ENCODE measurements at places on chromosomes 3 and 15.

DNA sequence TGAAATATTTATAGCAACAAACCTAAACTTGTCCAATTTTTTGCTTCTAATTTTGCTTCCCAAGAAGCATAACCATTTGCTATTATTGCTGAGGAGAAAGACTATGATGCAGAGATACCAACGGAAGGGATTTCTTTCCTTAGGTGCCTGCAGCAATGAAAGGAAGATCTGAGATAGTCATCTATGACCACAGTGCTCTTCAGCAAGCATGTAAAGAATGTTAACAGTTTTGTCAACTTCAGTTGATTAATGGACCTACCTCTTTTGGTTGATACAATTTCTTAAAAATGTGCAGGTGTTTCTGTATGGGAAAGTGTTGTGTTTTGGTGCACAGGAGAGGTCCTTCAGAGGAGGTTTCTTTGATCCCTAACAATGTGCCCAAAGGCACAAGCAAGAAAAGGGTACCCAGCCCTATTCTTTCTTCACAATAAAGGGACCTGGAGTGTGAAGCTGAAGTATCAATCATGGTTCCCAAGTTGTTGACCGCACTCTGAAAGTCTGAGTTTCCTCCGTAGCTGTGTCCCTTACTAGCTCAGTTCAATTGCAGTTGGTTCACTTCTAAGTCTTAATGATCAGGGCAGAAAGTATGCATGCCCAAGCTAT is 307.7 kb upstream of the KCNH8 start:
- DNase-seq: no peak

DNA sequence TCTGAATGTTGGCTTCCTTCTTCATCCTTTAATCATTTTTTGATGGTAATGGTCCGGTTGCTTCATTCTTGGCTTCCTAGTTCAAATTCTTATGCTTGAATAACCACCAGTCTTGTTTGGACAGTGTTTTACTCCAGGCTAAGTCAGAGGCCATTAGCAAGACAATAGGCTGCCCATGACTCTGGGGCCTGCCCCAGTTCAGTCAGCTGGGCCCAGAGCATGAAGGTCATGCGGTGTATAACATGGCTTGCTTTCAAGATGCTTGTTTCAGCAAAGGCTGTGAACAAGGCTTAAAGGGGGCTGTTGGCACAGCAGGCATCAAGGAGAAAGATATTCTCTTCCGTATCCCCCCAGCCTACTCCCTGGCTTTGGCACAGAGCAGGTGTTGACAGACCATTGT is 13.7 kb downstream of the TM4SF18 start:
- no peak for DNase-seq

GRCh38 chr3:42500091-42500490 is 2.4 kb upstream of the VIPR1 start:
- no peak for DNase-seq

GRCh38 chr3:173970281-173970680 is 572.7 kb downstream of the NLGN1 start:
- no peak for DNase-seq

- no peak for DNase-seq
These were observed 311.3 kb downstream of the SLC9A9 start for GRCh38 chr3:143536817-143537535.

DNA sequence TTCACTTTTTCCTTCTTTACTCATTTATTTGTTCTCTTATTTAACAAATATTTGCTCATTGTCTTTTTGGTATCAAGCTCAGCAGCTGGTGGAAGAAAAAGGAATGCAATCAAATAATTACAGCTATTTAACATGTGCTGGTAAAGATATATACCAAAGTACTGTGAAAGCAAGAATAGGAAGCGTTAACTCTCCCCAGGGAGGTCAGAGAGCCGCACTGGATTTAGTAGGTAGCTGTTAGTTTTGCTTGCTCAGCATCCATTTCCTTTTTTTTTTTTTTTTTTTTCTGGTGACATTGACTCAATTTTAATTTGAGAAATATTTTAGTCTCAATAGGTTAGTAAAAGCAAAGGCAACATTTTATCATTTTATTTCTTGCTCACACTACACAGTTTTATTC is 308.5 kb upstream of the MDFIC2 start:
- no peak for DNase-seq

GRCh38 chr15:65372787-65373067 is 5.1 kb downstream of the IGDCC3 start:
- no peak for DNase-seq

- DNase-seq: no peak
These were observed 82.0 kb downstream of the KY start for GRCh38 chr3:134568790-134569189.

- DNase-seq: no peak
These were observed 230 bp downstream of the SHF start for GRCh38 chr15:45187578-45187893.

- no peak for DNase-seq
These were observed 155.5 kb downstream of the GOLIM4 start for GRCh38 chr3:167940241-167940640.

DNA sequence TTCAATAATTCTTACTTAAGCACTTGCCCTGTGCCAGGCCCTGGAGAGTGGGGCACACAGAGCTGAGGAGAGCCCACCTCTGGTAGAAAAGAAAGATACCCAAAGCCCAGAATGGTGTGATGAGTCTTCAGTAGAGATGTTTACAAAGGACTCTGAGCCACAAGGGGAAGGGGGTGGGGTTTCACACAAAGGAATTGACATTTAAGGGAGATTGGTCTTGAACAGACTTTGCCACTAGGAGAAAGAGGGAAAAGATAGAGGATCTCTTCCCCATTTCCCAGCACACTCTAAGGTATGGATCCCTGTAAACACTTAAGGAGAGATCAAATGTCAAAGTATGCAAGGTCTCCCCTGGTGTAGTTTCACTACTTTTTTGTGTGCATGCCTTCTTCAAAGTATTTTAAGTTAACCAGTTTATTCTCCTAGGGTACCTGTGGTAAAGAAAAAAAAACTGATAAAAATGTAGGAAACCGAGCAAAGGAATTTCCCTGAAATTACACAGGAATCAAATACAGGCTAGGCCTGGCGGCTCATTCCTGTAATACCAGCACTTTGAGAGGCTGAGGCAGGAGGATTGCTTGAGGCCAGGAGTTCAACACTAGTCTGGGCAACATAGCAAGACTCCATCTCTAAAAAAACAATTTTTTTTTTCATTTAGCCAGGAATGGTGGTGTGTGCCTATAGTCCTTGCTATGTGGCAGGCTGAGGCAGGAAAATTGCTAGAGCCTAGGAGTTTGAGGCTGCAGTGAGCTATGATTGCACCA is 117.6 kb upstream of the SKOR1 start:
- DNase-seq: no peak

- DNase-seq: no peak
These were observed 43.9 kb downstream of the SRGAP3 start for GRCh38 chr3:9205345-9206143.

- no peak for DNase-seq
These were observed 3.8 kb downstream of the RBP2 start for GRCh38 chr3:139472380-139473010.

DNA sequence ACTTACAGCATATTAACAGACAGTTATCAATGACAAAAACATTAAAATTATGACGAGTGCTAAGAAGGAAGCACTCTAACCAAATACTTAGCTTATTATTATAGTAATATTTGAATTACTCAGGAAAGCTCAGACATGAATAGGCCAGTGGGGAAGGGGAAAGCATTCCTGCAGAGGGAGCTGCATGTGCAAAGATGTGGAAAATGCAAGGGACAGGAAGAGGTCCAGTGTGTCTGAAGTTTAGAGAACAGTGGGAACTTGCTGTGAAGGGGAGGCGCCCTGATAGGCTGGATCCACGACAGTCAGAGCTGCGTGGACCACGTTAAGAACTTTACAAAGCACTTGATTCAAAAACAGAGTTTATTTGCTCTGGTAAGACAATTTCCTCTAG is 1.2 kb upstream of the SPICE1 start:
- no peak for DNase-seq

DNA sequence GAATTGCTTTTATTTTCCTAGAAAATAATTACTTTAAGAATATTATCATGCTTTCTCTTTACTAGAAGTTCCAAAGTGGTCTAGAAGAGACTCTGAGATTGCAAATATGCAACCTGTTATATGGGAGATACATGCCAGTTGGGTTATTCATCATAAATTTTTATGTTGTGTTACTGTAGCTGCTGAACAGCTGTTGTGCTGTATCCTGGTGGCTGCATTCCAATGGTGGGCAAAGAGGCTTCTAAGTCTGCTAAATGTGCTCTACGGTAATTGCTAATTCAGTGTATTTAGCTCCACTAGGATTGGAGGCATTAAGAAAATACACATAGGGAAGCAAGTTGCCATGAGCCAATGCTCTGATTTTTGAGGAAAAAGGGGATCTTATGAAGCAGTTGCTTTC is 409.0 kb downstream of the TUSC7 start:
- no peak for DNase-seq

DNA sequence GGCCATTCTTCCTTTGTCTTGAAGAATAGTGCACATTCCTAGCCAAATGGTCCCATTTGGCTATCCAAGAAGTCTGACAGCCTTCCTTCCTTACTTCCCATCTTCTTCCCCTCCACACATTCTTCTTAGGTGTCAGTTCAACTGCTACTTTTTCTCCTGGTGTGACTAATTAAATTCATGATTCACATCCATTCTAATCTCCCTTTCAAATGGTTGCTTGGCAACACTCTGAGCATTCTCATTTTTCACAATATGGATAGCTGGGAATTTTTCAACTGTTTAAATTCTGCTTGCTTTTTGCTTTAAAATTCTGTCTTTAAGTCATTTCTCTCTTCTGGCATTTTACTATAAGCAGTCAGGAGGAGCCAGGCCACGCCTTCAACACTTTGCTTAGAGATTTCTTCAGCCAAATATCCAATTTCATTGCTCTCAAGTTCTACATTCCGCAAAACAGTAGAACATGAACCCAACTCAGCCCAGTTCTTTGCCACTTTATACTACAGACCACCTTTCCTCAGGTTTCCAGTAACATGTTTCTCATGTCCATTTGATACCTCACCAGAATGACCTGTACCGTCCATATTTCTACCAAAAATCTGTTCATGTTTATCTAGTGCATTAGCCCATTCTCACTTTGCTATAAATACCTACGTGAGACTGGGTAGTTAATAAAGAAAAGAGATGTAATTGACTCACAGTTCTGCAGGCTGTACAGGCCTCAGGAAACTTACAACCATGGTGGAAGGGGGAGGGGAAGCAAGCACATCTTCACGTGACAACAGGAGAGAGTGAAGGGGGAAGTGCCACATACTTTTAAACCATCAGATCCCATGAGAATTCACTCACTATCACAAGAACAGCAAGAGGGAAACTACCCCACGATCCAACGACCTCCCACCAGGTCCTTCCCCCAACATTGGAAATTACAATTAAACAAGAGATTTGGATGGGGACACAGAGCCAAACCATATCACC is 31.9 kb upstream of the MCF2L2 start:
- DNase-seq: no peak

GRCh38 chr3:98800401-98800800 is 37.3 kb downstream of the ST3GAL6 start:
- no peak for DNase-seq

DNA sequence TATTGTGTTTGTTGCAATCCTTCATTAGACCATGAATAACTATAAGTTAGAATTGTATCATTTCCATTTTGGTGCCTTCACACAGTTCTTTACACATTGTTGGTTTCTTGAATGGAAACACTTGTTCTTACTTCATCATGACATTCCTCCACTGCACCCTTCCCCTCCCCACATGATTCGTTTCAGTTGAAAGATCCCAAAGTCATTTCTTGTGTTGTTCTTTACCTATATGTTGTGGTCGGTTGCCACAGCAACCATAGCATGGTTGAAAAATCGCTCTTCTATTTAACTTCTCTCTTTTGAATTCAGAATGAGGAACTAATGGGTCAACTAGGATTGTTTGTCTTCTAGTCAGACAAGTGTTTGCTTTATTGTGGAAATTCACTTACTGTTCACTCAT is 103.3 kb downstream of the IL1RAP start:
- no peak for DNase-seq

DNA sequence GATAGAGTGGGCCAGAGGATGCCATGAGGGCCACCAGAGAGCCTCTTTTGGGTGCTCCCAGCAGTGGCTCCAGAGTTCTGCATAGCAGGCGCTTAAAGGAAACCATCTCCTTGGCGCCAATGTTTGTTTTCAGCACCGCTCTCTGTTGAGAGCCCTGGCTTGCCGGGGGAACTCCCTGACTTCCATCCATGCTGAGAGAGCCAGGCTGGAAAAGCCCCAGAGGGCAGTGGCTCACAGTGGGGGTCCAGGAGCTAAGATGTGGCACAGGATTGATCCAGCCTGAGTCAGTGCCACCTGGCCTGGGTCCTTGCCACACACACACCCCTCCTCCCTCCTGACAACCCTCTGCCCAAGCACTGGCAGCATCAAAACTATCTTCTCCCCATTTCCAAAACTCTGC is 50.4 kb upstream of the HACD2 start:
- no peak for DNase-seq

DNA sequence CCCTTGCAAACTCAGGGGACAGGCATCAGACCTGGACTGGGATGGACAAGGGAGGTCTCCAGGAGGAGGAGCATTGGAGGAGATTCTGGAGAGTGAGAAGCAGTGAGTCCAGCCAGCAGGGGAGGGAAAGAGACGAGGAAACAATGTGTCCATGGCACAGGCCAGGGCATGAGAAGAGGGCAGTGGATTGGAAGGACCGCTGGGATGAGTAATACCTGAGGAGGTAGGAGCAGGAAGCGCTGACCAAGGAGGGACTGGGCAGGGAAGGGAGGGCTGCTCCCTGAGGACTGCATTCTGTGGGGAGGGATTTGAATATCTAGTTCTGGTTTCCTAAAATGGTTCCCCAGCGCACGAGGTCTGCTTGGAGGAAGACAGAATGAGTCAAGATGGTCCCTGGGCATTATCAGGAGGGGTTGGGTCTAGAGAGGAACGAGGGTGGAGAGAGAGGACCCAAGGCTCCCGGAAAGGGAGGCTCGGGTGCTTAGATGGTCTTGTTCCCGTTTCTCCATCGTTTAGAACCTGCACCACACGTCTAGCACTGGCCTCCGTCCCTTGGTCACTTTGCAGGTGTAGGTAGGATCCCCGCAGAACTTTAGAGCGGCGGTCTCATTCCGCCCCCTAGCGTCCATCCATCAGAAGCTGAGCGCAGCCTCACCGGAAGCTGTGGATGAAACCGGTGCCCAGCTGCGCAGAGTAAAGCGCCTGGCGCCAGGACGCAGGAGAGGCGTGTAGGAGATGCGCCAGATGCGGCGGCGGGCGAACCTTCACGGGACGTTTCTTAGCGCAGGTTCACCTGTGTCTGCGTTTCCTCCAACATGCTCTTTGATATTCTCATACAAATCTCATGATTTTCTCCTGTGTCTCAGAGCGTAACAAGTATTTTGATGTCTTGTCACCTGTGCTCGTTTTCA is 190.7 kb upstream of the NDN start:
- no peak for DNase-seq

DNA sequence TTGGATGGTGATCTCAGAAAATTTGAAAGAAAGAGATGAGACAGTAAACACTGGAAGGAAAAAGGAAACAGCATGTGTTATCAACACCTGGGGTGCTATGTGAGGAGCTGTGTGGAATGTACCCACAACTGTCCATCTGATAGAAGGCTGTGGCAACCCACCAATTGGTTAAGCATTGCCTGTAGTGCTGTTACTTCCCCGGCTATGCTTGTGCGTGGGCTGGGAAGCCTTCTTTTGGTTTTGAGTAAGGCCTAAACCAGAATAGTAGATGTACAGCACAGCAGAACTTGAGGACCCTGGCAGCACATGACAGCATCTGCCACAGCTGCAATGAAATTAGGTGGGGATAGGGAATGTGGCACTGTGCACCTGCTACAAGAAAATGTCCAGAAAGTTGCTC is 184.5 kb downstream of the FHIT start:
- DNase-seq: no peak
